HCEC 1CT (cell line): ENCODE measurements at places on chromosomes 3 and 15.
A peak's percentile ranks its signal among the peaks of the same experiment; 100 is the strongest.

DNA sequence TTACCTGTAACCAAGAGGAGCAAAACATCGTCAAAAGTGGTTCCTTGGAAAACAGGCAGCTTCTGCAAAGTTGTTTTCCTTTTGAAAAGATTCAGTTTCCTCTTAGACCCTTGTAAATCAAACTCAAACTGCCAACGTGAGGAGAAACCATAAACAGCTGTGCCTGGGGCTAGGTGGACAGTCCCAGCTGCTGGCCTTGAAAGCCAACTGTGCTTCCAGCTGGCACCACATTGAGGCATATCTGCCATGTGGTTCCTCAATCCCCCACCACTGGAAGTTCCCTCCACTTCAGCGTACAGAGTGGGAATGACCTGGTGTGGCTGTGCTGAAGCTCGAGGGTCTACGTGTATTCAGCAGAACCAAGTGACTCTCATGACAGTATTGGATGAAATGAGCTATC is 40.9 kb downstream of the HRH1 start:
- no peak for DNase-seq

- peak; percentile 95 for DNase-seq
Observed at GRCh38 chr15:40343512-40343911, 2.8 kb upstream of the CCDC9B start.

- DNase-seq, result no peak
Observed at GRCh38 chr3:37241880-37242279, 67.5 kb upstream of the LRRFIP2 start.

DNA sequence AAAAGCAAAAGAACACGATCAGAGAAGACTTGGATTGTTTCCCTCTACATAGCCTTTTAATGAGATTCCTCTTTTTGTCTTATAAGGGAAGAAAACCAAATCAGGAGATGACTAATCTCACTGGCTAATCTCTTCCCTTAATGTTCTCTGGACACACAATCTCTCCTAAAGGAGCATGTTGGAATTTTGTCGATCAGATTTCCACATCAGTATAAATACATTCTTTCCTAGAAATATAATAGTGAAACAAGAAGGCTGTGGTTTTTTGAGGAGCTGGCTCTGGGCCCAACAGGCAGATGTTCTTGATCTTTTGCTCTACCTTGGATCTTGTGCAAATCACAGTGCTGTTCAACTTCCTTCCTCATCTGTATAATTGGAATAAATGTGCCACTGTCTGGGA is 94.0 kb downstream of the GTPBP8 start:
- peak; percentile 85 for DNase-seq

DNA sequence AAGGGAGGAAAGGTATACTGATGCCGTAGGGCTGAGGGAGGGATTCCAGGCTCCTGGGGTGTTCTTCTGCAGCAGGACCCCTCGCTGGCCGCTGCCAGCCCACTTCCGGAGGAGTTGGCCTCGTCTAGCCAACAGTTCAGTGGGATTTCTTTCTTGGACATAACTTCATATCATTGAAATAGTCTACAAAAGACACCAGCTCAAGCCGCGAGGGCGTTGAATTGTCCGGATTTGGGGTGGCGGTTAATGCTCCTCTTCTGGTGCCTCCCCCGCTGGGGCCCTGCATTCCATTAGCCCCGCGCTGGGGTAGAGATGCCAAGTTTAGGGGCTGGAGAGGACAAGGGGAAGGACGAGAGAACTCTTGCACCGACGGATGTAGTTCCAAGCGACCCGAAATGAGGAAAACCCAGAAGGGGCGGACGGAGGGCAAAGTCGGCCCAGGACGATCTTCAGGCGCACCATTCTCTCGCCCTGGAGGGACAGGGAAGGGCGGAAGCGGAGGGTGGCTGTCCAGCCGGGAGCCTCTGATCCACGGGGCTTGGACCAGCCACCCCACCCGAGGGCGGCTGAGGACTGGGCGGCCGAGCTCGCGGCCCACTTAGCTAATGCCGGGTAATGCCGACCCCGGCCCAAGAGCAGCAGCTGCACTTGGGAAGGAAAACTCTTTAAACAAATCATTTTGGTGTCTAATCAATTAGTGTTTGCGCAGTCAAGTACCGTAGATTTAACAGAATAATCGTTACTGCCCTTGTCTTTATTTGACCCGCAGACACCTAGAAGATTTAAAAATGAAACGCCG is 4.7 kb upstream of the ONECUT1 start:
- no peak for DNase-seq

DNA sequence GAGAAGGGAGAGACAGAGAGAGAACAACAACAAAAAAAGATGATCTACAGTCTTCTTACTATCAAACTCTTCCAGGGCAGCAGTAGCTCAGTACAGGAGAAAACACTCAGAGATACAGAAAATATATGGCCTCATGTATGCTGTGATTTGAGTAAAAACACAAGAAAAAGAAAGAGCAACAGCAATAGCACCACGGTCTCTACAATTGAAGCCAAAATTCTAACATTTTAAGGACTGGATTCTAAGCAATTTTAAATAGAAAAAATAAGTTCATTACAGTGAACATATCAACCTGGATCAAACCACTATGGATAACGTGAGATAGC is 43.5 kb upstream of the ALCAM start:
- no peak for DNase-seq

DNA sequence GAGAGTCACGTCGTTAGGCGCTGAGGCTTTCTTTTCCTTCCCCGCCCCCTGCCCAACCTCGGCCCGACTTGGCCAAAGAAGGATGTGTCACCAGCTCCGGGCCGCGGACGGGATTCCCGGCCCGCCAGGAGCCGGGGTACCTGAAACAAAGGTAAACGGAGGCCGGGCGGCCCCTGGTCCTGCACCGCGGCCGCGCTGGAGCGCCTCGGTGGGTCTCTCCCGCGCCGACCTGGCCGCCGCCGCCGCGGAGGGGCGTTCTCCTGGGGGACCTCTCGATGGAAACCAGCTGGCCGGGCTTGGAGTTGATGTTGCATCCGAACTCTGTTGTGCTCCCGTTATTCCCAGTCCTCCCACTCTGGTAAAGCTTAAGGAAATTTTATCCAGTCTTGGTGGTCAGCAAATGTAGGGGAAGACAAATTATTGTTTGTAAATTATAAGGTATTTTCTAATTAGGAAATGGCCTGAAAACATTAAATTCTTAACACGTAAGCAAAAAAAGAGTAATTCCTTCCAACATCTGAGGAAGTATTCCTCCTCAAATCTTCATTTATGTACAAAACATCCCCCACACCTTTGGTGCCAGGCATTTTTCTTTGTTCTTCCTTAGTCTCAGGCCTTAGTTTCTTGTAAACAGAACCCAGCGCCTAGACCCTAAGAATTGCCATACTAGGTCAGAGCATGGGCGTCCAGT is 888 bp downstream of the PPP2R3A start:
- peak; percentile 31 for DNase-seq

DNA sequence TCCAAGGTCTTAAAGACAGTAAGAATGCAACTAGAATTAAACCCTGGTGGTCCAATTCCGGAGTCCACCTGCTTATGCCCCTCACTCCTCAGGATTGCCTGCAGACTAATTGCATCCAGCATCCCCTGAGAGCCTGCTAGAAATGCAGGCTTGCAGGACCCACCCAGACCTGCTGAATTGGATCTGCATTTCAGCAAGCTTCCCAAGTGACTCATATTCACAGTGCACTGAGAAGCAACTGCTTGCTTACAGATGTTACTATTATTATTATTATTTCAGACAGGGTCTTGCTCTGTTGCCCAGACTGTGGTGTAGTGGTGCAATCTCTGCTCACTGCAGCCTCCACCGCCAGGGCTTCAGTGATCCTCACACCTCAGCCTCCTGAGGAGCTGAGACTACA is 83.5 kb upstream of the VGLL4 start:
- DNase-seq, result peak; percentile 2

GRCh38 chr15:77440378-77440999 is 19.8 kb downstream of the HMG20A start:
- peak; percentile 82 for DNase-seq

GRCh38 chr15:77836121-77836692 is 203.5 kb upstream of the LINGO1 start:
- DNase-seq, result no peak

GRCh38 chr15:100597862-100598261 is 4.1 kb downstream of the LINS1 start:
- no peak for DNase-seq

- DNase-seq, result no peak
Observed at GRCh38 chr3:24680214-24680967, 185.7 kb upstream of the THRB start.

- DNase-seq, result no peak
Observed at GRCh38 chr15:38228618-38229017, 24.0 kb upstream of the SPRED1 start.

GRCh38 chr3:128895843-128896697 is 16.6 kb downstream of the ACAD9 start:
- DNase-seq, result no peak

DNA sequence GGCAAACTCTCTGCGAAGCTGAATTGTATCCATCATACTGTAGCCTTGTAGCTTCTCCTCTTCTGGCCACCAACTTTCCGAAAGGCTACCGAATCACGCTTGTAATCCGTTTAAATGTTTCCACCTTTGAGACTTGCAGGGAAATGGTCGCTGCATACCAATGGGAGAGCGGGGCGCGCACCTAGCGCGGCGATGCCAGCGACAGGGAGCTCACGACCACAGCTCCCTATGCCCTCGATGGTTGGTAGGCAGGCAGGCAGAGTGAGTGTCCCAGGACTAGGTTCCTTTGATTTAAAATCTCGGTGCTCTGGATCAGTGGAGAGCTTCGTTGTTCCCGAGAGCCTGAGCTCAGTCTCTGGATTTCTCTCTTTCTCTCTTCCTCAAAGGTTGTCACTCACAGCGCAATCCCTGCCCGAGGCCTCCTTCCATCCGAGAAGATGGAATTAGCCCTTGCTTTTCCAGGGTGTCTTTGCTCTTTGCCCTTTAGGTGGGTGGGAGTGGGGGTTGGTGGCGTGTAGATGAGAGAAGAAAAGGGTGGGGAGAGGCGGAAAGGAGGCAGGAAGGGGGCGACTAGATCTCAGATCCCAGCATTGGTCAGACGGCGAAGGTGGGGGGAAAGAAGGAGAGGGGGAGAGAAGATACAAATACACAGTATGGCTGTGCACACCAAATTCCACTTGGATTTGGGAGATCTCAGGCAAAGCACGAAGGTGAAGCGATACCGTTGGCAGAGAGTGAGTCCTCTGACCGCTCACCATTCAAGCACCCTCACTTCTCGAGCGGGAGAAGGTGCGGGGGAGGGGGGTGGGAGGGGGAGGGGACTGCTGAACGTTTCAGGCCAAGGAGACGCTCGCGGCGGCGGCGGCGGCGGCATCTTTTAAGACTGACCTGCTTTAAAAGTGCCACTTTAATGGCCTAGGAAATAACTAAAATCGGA is at the start of gene SLITRK3:
Gene SLITRK3, minus strand, starts transcription at position 745 of the 937 bp plus-strand sequence. CDS start 5,554 bp downstream, outside the sequence.
- no peak for DNase-seq

- no peak for DNase-seq
Observed at GRCh38 chr15:71218272-71218805, 103.1 kb downstream of the THSD4 start.
